Fibroblast of lung (primary cell): ENCODE measurements at places on chromosomes 11 and 22. TPM values are rescaled to one million over a fixed set of nuclear protein-coding genes. Genes with fewer than 3 reads are reported as not detected.

The C1QTNF5 gene
- total RNA-seq, result 32.0 and 34.4 TPM in 2 replicates

The OR4D10 gene
- total RNA-seq, result not detected in 2 replicates

The KRTAP5-10 gene
- total RNA-seq, result not detected in 2 replicates

The FOXR1 gene
- not detected in 2 replicates for total RNA-seq

The SERGEF gene
- 32.9 and 38.5 TPM in 2 replicates for total RNA-seq

The SOX10 gene
- total RNA-seq, result not detected in 2 replicates

The PHRF1 gene
- 16.8 and 18.7 TPM in 2 replicates for total RNA-seq

The RANBP1 gene
- total RNA-seq, result 87.8 and 88.5 TPM in 2 replicates

The OR8G5 gene
- not detected in 2 replicates for total RNA-seq

The ACR gene
- not detected in 2 replicates for total RNA-seq

The PKP3 gene
- total RNA-seq, result 0.26 and 0.83 TPM in 2 replicates

The KCNJ11 gene
- total RNA-seq, result not detected in 2 replicates

The SMTNL1 gene
- not detected in 2 replicates for total RNA-seq

The PES1 gene
- total RNA-seq, result 61.3 and 69.1 TPM in 2 replicates

The NCF4 gene
- total RNA-seq, result not detected in 2 replicates

The OR5P2 gene
- total RNA-seq, result 0.17 TPM in 1 of 2 replicates, not detected in the other

The CST6 gene
- total RNA-seq, result 1.8 and 11.1 TPM in 2 replicates

The CRYBA4 gene
- not detected in 2 replicates for total RNA-seq

The ARHGAP8 gene
- under 0.01 and 0.17 TPM in 2 replicates for total RNA-seq

The APOL4 gene
- 2.0 and 2.1 TPM in 2 replicates for total RNA-seq

The LRRN4CL gene
- 13.4 and 31.5 TPM in 2 replicates for total RNA-seq

The CLP1 gene
- total RNA-seq, result 13.2 and 17.2 TPM in 2 replicates

The TNNI2 gene
- not detected in 2 replicates for total RNA-seq

The PLXNB2 gene
- 130 and 209 TPM in 2 replicates for total RNA-seq

The PCNX3 gene
- total RNA-seq, result 11.0 and 14.7 TPM in 2 replicates
